Suppressor macrophage treated with lipopolysaccharide for 4 hours (primary cell): ENCODE measurements at places on chromosomes 7 and 10.

DNA sequence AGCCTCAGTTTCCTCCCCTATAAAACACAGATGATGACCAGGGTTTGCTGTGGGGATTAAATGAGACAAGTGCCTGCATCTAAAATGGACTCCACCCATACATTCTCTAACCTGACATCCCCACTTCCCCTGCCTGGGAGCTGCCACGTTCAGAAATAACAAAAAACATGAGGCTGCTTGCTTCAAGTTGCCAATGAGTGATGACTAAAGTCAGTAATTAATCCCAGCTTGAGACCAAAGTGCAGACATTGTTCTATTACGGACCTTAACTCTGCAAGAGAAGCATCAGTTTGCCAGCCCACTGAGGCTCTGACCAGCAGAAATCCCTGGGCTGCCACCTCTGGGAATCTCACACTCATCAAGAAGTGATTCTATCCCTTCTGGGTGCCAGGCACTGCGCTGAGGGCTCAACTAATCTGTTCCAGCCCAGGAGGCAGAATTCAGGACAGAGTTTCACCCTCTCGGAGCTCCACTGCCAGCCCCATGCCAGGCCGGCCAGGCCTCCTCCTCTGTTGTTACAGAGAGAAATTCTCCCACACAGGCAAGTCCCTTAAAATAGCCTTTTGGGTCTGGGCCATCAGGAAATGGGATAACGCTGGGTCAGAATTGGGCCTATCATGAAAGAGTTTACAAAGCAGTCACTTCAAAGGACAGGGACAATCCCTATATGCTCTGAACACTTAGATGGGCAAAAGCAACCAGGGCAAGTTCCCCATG is 11.4 kb downstream of the SH3PXD2A start:
- no peak for DNase-seq

GRCh38 chr10:34505338-34505737 is 309.8 kb downstream of the PARD3 start:
- no peak for DNase-seq

GRCh38 chr7:105872491-105872890 is 3.9 kb downstream of the ATXN7L1 start:
- DNase-seq = peak; percentile 79

DNA sequence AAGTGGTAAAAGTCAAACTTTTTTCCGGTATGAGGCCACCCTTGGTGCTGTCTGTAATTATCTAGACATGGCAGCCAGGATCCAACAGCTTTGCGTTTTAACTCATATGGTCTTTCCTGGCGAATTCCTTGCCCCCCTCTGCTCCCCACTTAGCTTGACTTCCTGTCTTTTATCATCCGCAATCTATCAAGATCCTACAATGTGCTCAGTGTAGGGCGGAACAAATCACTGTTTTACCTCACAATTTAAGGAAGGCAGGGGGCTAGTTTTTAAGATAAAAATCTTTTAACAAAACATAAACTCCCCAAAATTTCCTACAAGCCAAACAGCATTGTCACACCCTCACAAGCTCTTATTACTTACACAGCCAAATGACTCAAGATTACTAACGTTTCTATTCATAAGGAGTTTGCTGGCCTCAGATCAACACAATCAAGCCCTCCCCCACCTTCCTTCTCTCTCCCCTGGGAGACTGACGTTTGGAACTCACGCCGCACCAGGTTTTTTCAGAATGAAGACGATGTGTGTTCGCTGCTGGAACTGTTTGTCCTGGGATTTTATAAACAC is 1.3 kb upstream of the CDK14 start:
- peak; percentile 64 for DNase-seq

GRCh38 chr10:102133373-102134195 is 744 bp downstream of the PPRC1 start:
- peak; percentile 71 for DNase-seq

GRCh38 chr7:70421319-70421718 is 710.6 kb upstream of the GALNT17 start:
- no peak for DNase-seq

GRCh38 chr10:27407271-27407670 is 96.8 kb upstream of the RAB18 start:
- no peak for DNase-seq

DNA sequence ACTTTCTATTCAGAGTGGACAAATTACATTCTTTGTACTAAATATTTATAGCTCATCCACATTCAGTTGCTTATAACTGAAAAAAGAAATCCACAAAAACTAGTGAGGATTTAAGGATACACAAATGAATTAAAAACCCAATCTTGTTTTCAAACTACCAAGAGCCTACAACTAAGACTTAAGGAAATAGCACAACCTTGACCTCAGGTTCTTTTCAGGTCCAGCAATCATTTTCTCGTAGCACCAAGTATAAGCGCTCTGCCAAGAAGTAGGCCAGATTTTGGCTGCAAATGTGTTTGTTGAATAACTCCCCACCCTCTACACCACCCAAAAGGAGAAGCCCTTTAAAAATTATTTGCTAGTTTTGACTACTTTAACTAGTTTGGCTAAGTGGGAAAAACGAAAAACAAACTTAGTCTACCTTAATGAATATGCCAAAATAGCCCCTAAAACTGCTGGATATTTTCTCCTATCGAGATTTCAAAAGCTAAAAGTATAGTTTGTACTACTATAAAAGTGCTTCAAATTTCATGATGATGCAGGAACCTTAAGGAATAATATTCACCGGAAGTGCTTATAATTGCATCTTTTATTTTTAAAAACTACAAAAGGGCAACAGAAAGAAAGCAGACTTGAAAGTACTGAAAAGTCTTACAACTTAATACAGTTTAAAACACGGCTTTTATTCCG is 2.7 kb upstream of the KMT2E start:
- peak; percentile 36 for DNase-seq

- no peak for DNase-seq
Observed at GRCh38 chr7:137324796-137325696, 18.5 kb downstream of the PTN start.

- no peak for DNase-seq
Observed at GRCh38 chr7:136078630-136079029, 101.5 kb upstream of the MTPN start.

GRCh38 chr10:14659626-14660196 is 115.0 kb downstream of the FAM107B start:
- peak; percentile 91 for DNase-seq

DNA sequence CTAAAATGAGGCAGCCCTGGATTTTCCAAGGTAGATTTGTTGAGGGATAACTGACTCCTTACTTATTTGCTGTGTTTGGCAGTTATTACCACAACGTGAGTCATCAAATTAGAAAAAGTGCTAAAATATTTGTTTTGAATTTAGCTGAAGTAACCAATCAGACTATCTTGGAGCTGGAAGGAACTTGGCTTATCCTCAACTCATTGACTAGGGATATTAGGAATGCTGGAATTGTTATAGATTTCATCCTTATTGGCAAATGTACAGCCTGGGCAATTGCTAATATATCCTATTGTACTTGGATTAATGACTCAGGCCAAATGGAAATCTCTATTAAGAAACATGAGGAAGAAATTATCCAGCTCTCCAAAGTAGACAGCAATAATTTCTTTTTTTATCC is 1189.0 kb upstream of the LRRN3 start:
- DNase-seq = no peak

GRCh38 chr10:436013-436697 is 253.3 kb downstream of the DIP2C start:
- DNase-seq = no peak

GRCh38 chr10:29828440-29828894 is 193.7 kb upstream of the SVIL start:
- peak; percentile 87 for DNase-seq

GRCh38 chr10:99828464-99828863 is 46.0 kb downstream of the ABCC2 start:
- DNase-seq = peak; percentile 29

GRCh38 chr7:115094163-115094562 is 172.3 kb downstream of the MDFIC start:
- DNase-seq = no peak

GRCh38 chr7:95213809-95214492 is 110.4 kb downstream of the PON1 start:
- DNase-seq = no peak

GRCh38 chr10:127976701-127977356 is 69.9 kb downstream of the PTPRE start:
- DNase-seq = peak; percentile 37

GRCh38 chr7:141700848-141701371 is 1.1 kb downstream of the DENND11 start:
- DNase-seq = peak; percentile 19

DNA sequence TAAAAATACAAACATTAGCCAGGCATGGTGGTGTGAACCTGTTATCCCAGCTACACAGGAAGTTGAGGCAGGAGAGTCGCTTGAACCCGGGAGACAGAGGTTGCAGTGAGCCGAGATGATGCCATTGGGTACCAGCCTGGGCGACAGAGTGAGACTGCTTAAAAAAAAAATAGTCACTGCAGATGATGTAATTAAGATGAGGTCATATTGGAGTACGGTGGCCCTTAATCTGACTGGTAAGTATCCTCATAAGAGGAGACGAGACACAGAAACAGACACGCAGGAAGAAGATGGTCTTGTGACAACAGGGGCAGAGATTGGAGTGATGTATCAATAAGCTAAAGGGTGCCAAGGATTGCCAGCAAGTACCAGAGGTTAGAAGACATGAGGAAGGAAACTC is 156.0 kb downstream of the FAM107B start:
- peak; percentile 75 for DNase-seq

- no peak for DNase-seq
Observed at GRCh38 chr7:46747869-46748576, 827.0 kb upstream of the IGFBP3 start.

DNA sequence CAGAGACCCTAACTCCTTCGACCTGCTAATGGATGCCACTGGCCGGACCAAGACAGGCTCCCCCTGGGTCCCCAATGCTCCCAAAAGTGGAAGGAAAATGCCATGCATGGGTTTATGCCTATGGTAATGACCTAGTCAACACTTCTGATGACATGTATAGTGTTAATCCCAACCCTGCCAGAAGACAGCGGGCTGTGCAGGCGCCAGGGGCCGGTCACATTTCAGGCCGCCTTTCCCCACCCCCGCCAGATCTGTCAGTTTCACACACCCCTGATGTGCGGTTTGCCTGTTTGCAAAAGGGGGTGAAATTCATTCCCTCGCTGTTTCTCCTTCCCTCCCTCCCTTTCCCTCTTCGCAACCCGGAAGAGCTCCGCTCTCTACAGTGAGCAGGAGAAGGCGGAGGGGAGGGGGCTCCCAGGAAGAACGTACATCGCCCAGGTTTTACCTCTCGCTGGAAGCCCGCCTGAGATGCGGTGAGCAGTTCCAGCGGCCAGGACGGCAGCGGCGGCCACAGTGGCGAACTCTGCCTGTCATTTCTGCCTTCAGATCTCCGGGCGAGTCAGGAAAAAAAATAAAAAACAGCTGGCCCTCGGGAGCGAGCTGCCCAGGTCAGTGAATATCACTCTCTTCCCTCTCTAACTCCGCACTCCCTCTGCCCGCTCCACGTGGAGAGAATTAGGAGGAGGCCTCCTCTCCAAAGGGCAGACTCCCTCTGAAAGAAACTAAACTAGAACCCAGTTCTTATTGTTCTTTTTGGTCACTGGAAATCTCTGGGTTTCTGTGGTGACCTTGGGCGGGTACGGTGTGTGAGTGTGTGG is 9.4 kb upstream of the GATA3 start:
- DNase-seq = no peak

DNA sequence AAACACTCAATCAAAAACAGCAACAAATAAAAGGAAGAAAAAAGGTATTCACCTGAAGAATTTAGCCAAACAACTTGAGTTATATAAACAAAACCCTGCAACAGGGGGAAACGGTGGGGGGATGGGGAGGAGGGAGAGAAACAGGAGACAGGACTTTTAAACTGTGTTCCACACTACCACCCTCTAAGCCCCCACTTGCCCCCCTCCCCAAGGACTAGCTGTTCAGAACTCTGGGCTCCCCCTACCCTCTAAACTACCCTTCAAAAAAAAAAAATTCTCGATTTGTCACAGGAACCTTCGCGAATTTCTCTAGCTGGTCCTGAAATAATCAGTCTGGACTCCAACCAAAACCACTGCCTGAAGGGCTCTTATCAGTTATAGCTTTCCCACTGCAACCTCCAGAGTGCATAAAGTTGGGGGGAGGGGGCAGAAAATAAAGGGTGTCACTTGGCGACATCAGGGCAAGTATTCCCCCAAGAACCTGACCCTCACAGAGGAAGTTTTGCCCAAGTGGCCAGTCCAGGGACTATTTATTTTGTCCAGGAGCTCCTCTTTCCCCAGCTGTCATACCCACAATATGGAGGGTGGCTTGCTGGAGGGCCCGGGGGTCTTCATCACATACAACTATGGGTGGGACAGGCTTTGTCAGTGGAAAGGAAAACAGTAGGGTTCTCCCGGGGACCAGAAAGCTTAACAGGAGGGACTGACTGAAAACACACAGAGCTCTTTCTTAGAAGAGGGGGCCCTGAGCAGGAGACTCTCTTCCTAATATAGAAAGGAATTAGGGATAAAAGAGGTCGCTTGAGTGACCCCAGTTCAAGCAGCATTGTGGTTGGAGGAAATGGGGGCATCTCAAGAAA is 1.3 kb downstream of the UBE2H start:
- peak; percentile 25 for DNase-seq
